Inflammatory macrophage treated with lipopolysaccharide for 4 hours (primary cell): ENCODE measurements at places on chromosomes 3 and 15.

- DNase-seq, result no peak
These were observed 69.8 kb upstream of the BOC start for GRCh38 chr3:113141543-113141942.

DNA sequence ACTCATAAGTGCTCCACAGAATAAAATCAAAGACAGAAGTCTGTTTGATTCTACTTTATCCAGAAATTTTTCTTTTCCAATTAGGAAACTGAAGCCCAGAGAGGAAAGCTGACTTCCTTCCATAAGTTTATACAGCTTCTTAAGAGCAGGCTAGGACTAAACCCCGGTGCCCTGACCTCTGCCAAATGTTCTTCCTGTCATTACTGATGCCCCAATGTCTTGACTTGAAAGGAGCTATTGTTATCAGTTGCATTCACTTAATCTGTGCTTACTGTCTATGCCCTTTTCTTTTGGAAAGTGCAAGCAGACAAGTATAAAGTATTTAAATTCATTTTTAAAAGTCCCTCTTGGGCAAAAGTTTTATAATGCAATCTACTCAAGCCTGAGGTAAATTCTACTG lies 18.1 kb downstream of the CD200 start:
- no peak for DNase-seq

DNA sequence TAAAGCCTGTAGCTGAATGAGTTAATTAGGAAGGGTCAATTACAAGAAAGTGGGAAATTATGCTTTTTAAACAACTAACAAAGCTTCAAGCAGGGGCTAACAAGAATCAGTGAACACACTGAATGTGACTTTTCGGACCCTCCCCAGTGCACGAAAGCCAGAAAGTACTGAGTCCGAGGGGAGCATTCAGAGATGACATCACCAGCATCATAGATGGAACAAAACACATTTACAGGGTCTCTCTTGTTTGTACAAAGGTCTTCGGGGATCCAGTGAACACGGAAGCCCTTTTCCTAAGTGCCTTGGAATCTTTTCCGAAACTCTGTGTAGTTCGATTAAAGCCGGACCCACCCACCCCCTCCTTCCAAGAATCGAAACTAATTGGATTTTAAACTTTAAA lies 829 bp downstream of the DCP1A start:
- DNase-seq, result peak; percentile 22

- DNase-seq, result no peak
These were observed 26.3 kb downstream of the CDIN1 start for GRCh38 chr15:36605604-36606263.

DNA sequence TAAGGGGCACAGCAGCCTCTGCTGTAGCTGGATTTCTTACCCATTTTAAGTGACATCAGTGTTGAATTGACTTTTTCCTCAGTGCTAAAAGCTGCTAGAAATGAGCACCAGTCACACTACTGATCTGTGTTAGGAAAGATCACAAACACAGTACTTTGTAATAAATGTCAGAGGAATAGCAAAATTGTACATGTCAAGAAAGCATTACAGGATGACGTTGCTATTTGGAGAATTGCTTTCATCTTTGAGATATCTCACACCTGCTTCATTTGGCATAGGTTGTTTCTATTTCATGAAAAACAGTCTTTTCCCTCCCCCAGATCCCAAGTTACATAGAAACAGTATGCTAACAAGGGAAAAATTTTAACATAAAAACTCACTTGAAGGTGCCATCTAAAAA lies 77.8 kb downstream of the SLC25A26 start:
- DNase-seq, result no peak

DNA sequence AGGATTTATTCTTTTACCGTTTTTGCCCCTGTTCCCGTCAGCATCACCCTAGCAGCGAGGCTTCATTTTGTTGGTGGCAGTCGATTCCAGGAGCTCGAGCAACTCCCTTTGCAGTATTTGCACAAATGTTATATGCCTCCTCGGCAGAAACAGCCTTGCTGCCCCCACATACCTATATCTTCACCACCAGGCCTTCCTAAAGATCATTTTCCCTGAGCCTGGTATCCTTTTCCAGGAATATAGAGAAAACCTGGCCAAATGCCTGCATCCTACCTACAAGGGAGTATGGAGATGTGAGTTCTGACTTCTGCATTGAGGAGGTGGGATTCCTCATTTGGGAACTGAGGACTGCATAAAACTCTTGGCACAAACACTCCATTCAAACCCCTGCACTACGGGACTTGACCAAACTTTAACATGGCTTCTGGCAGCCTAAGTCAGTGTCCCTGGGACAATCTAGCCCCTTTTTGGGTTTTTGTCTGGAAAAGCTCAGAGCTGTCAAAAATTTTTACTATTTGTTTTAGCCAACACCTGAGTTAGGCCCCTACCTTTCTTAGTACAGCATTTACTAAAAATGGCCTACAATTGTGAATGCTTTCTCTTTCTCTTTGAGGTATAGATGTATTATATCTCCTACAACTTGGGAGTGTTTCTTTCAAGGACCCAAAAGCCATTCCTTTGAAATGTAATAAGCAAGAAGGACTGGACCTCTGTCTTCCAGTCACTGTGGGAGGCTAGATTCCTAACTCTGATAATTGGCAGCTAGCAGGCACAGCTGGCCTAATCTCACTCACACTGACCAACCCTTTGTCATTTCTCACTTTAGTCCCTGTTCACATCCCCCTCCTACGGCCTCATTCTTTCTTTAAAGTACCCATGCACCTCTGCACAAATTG lies 12.1 kb upstream of the UBE2Q2 start:
- DNase-seq, result no peak
